ENCODE measurements at places on chromosomes 4 and X.

DNA sequence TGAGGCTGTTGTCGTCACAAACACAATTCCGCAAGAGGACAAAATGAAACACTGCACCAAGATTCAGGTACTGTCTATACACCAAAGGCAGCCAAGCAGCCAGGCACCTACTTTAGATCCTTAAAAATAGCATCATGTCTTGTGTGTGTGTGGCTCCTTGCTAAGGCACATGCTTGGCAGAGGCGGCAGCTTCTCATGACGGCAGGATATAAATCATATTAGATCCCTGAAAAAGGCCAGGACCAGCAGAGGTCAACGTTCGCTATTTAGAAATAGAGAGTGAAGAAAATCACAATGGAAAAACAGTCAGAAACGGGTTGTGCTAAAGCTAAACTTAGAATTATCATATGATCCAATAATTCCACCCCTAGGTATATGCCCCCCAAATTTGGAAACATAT, 29.5 kb downstream of the PRPS2 start:
- no peak for DNase-seq

GRCh38 chr4:57190601-57191481, 80.7 kb upstream of the IGFBP7 start:
- peak; percentile 44 for DNase-seq

DNA sequence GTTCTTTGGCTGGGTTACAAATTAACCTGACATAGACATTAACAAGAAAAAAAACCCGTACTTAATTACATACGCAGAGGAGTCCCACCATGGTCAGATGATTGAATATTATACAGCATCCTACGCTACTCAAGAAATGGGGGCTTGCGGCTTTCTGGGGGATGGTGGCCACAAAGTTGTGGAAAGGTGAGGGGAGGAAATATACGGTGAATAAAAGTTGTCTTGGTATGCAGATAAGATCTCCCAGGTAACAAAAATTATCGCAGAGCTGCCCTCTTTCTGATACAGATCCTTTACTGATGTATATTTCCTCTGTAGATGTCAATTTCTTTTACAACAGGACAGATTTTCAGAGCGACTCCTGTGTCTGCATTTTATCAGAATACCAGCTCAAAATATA, 890 bp downstream of the DCAF16 start:
- DNase-seq = peak; percentile 25

DNA sequence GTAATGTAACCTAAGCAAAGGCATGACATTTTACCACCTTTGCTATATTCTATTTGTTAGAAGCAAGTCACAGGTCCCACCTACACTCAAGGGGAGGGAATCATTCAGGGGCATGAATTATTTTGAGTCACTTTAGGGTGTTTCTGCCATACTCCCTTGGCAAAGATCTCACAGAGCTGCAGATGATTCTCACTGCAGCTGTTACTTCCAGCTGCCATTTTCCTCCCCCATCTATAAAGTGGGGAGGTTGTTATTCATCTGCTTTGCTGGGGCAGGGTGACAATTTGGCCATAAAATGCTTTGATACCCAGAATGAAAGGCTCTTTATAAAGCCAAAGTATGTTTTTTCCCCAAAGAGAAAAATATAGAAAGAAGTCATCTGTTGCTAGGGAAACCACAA, 136.5 kb upstream of the SMIM31 start:
- no peak for DNase-seq

DNA sequence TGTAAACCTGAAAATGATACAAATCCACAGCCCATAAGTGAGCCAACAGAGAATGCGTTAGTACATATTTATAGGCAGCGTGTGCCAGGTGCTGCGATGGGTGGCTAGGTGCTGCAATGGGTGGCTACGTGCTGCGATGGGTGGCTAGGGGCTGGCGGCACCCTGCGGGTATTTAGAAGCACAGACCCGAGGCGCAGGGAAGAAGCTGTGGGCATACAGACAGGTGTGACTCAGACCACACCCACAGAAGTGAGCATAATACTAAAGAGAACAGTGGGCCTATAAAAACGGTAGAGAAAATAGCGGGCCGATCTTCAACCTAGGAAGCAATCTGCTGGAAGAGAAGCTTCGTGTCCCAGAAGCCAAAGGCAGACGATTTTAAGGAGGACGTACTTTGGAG, 81.1 kb downstream of the FAT1 start:
- no peak for DNase-seq

- DNase-seq = peak; percentile 70
Measured at GRCh38 chrX:48025561-48025960, 18.8 kb downstream of the SPACA5 start.

GRCh38 chrX:110026099-110026844, 23.4 kb downstream of the TMEM164 start:
- DNase-seq = no peak

- DNase-seq = no peak
Measured at GRCh38 chrX:65196758-65197360, 220.6 kb upstream of the ZC4H2 start.

All from hematopoietic multipotent progenitor cell treated with erythropoietin and hydrocortisone succinate and interleukin-3 and kit ligand, for 17 days (in vitro differentiated cells).